ENCODE measurements at places on chromosomes 2 and 18.

GRCh38 chr2:176554101-176555048 is 285.1 kb downstream of the MTX2 start:
- peak; percentile 91 for DNase-seq

- DNase-seq: no peak
Measured at GRCh38 chr2:36459725-36460137, 104.2 kb downstream of the CRIM1 start.

DNA sequence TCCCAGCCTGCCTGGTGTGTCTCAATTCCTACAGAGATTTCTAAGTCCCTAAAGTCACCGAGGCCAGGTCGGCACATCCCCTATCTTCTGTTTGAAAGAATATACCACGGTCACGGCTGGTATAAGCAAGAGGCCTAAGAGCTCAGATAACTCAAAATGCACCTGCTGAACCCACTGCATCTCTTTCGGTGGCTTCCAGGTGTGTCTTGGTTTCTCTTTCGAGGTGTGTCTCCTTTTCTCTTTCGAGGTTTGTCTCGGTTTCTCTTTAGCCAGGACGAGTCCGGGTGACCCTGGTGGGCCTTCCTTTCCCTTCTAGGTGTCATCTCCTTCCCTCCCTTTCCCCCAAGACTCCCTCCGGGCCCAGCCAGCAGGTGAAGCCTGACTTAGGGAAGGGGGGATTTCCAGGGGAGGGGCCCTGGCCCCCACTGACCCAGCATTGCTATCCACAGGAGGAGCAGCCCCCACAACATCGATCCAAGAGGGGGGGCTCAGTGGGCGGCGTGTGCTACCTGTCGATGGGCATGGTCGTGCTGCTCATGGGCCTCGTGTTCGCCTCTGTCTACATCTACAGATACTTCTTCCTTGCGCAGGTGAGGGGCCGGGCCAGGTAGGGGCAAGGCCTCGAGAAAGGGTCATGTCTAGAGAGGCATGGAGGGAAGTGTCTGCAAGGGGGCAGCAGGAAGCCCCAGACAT is 8.4 kb downstream of the ITM2C start:
- DNase-seq: no peak

- DNase-seq: no peak
Measured at GRCh38 chr2:237901932-237902850, 42.8 kb downstream of the RAMP1 start.

DNA sequence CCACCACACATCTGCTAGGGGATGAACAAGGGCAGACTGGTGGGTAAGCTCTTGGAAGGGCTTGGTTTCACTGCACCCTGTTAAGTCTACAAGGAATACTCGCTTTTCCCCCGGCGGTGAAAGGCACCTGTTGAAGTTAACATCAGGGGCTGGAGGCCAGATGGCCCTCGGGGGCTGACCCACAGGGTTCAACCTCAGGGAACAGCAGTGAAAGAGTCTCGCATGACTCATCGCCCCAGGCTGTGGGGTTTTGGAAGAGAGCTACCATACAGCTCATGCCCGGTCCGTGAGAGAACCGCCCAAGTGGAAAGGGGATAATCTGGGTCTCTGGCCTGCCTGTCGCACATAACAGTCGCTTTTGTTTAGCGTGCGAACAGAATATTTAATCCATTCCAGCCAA is 748.0 kb downstream of the DPP10 start:
- no peak for DNase-seq

- DNase-seq: no peak
Measured at GRCh38 chr2:111168528-111169239, 48.0 kb downstream of the BCL2L11 start.

GRCh38 chr2:111205774-111206173 is 85.1 kb downstream of the BCL2L11 start:
- no peak for DNase-seq

- DNase-seq: no peak
Measured at GRCh38 chr2:37796481-37796880, 125.0 kb upstream of the CDC42EP3 start.

DNA sequence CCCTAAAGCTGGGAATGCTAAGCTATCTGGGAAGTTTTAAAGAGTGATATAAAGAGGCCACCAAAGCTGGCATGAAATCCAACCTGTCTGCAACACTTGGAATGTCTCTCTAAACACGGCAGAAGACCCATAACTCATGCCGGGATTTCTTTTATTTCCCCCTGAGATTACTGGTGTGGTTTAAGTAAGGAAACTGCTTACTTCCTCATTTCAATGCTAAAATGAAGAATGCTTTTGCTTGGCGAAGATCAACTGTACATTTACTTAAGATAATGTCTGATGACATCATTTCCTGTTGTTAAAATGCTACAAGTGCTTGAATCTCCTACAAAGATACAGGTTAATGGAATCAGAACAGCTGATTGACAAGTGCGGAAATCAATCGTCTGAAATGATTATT is 353.8 kb upstream of the SALL3 start:
- DNase-seq: no peak

DNA sequence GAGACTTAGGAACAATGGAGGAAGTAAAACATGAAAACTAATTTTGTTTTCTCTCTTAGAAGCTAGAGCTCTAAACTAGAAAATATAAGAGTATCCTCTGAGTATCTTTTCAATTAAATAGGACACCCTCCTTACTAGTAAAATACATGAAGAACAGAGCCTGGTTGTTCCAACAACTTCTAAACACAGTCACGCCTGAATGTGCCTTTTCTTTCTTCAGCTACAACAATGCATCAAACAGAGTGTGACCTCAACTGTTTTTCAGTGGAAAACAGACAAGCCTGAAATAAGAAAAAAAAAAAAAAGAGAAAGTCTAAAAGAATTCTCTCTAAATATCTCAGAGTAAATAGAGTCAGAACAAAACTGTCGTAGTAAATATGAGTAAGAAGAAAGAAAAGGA is 928.8 kb downstream of the CNTNAP5 start:
- no peak for DNase-seq

DNA sequence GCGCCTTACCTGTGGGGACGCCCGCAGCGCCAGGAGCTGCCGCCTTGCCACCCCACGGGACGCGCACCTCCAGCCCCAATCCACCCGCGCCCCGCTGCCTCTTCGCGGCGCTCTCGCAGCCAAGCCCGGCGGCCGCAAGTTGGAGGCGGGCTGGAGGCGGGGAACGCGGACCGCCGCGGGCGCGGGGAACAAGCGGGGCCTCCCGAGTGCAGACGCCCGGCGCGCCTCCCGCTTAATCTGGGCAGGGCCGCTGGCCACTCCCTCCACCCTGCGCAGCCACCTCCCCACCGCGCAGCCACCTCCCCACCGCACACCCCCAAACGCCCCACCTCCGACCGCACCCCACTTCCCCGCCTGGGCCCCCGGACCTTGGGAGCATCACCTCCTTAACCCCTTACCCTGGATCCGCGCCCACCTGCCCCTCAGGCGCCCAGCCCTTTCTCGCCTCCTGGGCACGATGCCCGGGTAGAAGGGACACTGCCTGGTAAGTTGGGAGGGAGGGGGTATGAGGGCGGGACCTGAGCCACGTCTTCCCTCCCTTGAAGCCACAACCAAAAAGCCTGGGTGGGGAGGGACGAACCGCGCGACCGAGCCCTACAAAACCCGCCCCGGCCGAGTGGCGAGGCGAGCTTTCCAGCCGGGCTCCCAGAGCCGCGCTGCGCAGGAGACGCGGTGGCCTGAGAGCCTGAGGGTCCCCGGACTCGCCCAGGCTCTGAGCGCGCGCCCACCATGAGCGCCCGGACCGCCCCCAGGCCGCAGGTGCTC is at the start of the genes COL4A3 and COL4A4:
COL4A3 (plus strand) TSS at position 627 of the 765 bp plus-strand sequence; CDS start at position 730, 103 bp downstream.
COL4A4 (minus strand) TSS at position 208 of the 765 bp plus-strand sequence. CDS start 16,722 bp downstream, outside the sequence.
- DNase-seq: peak; percentile 36

DNA sequence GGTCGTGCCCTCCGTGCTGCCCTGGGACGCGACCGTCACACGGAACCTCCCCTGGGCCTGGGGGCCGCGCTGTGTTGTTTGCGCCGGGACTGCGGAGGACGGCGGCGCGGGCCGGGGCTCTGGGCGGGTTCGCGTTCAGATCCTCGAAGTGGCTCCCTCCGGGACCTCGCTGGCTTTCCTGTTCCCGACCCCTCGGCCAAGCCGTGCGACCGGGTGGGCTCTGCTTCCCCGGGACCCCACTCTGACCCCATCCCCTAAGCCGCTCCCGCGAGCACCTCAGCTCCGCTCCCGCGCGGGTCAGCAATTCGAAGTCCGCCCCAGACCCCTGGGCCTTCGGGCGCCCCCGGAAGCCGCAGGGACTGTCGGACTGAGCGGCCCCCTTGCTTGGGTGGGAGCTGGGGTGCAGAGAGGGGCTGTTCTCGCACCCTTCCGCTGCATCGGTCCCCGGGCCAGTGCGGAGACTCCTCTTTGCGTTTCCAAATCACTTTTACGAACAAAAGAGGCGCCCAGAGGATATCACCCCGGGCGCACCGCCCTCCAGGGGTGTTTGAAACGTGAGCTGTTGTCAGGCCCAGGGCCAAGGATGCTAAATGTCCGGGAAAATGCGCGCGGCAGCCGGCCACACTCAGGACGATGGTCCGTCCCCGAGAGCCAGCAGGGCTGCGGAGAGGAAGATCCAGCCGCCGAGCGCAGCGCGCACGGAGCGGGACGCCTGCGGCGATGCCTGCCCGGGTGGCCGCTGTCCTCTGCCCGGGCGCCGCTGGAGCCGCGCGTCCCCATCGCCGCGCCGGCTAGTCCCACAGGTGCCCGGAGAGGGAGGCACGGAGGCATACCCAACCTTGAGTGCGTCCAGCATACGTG is 73.5 kb downstream of the ZCCHC2 start:
- no peak for DNase-seq

DNA sequence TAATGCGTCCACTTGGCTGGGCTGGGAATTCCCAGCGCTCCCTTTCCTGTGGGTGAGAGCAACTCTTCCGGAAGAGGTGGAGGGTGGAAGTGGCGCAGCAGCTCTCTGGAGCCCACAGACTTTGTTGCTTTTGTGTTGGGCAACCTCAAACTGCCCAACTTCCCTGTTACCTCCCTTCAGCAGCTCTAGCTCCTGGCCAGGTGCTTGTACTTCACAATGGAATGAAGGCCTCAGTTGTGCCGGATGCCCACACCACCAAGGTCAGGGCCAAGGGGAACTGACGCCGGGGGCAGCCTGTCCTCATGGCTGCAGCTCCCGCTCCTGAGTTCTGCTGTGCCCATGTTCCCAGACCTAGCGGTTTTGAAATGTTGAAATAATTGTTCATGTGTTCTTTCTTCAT is 322.9 kb downstream of the GALR1 start:
- DNase-seq: no peak

GRCh38 chr2:102013206-102014040 is 21.7 kb downstream of the IL1R2 start:
- no peak for DNase-seq

- no peak for DNase-seq
Measured at GRCh38 chr2:67991456-67991855, 71.3 kb downstream of the C1D start.

GRCh38 chr2:53765767-53766166 is 1.8 kb upstream of the CHAC2 start:
- no peak for DNase-seq

DNA sequence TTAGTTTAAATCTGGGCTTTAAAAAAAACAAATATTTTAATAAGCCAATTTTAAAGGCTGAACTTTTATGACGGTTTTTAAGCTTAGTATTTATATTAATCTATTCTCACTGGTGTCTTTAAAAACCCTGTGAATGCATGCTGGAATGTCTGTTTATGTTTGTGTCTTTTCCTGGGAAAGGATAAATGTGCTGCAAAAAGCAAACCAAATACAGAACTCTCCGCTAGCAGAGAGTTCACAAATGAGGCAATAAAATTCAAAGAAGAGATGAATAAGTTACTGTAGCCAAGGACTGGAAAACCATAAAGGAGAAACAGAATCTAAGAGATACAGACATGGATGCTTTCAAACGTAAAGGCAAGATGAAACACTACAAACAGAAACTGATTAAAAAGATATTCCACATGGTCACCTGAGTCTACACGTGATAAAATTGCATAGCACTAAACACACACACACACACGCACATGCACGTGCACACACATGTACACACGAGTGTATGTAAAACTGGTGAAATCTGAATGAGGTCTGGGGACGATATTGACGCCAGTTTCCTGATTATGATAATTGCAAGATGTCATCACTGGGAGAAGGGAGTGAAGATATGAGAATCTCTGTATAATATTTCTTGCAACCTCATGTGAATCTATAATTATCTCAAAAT is 4.5 kb downstream of the TWIST2 start:
- DNase-seq: no peak

DNA sequence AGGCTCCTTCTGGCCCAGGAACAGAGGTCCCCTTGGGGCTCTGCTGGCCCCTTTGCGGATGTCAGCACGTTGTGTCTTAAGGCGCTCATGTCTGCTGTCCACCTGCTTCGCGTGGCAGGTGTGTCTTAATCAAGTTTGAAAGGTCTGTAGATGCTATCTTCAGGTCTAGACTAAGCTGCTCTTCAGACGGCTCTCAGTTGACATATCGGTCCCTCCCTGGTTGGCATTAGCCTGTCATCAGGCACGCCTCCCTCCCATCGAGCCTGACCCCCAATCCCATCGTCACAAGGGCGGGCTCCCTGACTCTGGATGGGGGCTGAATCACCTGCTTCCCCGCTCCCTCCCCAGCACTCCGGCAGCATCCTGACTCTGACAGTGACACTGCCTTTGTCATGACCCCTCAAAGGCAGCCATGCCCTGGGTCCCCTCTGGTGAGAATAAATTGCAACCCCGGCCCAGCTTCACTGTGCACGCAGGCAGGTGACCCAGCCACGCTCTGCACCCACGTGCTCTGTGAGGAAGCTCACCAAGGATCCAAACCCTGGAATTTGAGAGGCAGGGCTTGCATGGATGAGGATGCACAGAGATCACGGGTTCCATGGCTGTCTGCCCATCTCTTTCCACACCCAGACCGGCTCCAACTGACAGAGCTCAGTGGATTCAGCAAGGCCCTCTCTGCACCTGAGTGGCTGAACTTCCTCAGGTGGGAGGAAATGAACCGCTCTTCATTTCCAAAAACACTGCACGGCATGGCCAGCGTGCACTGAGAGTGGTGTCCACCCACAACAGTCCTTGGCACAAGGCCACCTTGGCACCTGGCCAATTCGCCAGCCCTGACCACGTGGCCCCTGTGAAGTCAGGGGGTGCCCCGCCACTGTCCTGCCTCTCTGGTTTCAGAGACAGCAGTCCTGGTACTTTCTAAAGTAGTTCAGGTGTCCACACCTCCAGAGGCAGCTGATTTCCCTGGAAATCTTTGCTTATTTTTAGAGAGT is 110.2 kb upstream of the GPC1 start:
- DNase-seq: no peak

DNA sequence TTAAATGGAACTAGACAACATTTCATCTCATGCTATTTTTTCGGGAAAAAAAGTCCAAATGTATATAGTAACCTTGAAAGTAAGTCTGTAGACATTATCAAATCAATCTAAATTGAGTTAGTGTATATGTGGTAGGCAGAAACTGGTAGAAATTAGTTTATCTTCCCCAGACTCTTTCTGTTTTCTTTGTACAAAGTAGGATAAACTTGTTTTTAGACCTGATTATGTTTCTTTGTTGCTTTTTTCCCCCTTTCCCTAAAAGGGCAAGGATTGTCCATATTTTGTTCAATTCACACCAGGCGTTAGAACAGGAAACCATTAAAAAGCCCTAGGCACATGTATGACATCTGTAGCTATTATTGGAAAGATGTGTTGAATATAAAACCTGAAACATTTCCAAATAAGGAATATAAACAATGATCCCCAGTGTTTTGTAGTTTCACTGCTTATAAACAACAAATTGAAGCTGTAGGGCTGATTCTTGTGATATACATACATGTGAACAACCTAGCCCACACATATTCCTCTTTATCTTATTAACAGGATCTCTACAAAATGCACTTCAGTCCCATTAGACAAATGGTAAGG is 528.3 kb downstream of the PARD3B start:
- DNase-seq: no peak
